ENCODE measurements at places on chromosomes 12 and 14.
A peak's percentile ranks its signal among the peaks of the same experiment; 100 is the strongest.

- no peak for DNase-seq
Observed at GRCh38 chr12:122021193-122021821, 377 bp upstream of the BCL7A start.

DNA sequence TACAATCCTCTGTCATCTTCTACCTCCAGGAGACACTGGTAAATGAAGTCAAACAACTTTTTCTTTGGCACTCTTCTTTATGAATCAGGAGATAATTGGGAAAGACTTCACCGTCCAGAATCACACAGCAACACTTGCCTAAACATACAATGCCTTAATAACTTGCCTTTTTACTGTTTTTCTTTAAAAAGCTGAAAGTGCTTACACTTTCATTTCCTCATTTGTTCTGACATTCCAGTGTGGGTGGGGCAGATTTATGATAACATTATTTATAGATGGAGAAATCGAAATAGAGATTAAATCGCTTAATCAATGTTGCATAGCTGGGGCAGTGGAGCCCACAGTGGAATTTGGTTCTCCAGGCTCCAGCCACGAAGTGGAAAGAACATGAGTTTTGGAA is 2.8 kb upstream of the FRS2 start:
- DNase-seq: no peak

DNA sequence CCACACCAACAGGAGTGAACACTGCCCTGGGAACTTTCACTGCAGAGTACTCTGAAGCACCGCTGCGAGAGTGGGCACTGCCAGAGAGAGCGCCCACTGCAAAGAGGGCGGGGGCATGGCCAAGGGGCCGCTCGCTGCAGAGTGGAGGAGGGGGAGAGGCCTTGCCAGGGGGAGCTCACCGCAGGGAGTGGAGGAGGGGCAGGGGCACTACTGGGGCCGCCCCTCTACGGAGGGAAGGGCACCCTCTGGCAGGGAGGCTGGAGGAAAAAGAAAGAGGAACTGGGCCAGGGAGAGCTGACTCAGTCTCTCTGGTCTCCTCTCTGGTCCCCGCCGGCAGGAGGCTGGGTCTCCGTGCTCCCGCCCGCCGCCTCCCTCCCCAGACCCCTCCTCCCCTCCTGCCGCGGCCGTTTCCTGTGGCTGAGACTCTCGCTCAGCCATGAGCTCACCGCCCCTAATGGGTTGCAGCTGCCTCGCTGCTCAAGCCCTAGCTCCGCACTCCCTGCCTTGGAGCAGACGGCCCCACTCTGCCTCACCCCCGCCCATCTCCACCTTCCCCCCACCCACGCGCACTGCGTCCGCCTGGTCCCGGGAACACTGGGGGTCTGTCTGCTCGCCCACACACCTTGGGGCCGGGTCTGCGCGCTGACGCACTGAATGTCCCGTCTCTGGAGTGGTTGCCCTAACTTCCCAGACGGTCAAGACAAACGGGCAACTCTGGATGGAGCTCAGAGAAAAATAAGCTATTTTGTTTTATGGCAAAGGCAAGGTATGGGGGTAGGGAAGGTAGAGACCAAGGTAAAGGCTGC is 1.3 kb downstream of the ARHGEF40 start:
- peak; percentile 6 for DNase-seq

DNA sequence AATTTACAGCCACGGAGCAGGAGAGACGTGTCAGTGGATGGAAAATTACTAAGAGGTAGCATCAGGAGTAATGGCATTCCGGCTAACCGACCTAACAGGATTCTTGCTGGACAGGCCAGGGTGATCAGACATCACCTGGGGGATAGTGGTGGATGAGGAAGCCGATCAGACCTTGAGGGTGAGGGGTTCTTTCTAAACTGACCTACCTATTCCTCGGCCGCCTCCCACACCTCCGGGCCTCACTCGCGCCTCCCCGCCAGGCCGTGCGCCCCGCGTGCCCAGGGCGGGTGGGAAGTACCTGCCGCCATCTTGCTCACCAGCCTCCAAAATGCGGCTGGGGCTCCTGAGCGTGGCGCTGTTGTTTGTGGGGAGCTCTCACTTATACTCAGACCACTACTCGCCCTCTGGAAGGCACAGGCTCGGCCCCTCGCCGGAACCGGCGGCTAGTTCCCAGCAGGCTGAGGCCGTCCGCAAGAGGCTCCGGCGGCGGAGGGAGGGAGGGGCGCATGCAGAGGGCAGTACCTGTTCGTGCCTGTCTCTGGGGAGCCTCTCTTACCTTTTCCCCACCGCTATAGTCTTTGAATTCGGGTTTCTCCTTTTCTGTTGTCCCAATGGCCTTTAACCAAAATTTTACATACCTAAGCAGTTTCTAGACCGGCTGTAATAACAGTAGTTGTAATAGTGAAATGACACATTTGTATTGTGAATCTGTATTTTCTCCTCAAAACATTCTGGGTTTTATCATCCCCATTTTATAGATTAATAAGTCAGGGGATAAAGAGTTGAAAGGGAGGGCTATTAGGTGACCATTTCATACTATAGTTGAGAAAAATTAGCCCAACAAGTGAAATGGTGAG is at the start of gene TMPRSS12:
TMPRSS12 (plus strand) TSS at position 290 of the 857 bp plus-strand sequence; CDS start at position 329, 39 bp downstream.
- no peak for DNase-seq

DNA sequence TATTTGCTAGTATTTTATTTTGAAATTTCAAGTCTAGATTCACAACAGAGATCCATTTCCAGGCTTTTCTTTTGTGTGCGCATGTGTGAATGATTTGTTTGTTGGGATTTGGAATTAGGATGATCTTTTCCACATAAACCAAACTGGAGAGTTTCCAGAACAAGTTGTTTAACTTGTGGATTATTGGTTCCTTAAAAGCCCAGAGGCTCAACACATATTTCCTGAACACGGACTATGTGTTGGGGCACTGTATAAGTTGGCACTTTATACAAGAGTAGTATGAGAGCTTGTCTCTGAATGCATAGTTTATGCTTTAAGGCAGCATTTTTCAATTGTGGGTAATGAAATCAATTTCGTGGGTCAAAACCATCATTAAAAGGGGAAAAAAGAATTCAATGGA is 67.3 kb upstream of the FUT8 start:
- no peak for DNase-seq

DNA sequence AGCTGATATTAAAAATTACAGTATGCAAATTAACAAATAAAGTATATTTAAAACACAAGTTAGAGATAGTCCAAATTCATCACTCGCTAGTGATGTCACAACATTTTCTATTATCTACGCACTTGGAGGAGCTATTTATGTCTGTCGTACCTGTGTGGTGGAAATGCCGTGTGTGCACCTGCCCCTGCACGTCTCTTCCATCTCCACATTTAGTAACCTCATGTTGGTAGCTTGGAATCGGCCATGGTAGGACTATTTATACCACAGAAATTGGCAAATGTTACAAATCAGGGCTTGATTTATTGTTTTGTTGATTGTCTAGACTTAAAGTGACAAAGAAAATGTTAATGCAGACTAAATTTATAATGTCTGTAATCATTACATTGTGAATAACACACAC is 62.6 kb upstream of the NTF3 start:
- DNase-seq: no peak

- DNase-seq: no peak
Observed at GRCh38 chr12:96486751-96487613, 2.4 kb upstream of the CFAP54 start.

DNA sequence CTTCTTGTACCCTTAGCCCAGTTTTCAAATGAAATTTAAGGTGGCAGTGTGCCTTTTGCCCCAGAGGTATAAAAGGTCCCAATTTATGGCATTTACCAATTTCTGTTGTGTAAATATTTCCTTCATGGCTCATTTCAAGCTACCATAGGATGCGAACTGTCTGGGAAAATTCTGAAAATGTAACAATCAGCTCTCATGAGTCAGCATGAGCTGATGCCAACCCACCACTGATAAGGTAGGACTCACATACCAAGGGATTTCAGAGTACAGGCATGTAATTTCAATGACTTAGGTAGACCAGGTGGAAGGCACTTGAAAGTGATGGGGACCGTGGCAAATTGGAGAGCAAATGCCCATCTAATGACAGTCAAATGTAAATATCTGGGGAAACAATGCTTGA is 169.5 kb downstream of the TTC8 start:
- DNase-seq: no peak

DNA sequence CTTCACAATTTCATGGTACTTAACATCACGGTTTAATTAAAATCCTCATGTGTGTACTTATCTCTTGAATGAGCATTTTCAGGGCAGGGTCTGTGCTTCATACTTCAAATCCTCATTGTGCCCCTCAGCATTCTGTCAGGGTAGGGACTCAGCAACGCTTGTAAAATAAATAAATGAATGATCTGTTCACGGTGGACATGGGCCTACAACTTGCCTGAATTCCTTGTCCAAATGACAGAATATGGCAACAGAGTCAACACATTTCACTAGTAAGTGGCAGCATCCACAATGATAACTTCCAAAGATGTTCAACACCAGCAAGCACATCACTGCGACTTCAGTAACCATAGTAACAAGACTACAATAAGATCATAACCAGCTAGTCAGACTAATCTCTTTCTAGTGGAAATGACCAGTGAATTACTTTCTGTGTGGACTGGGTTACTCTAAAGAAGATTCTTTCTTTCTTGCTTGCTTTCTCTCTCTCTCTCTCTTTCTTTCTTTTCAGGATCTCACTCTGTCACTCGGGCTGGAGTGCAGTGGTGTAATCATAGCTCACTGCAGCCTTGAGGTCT is 14.5 kb upstream of the GNPTAB start:
- DNase-seq: no peak

DNA sequence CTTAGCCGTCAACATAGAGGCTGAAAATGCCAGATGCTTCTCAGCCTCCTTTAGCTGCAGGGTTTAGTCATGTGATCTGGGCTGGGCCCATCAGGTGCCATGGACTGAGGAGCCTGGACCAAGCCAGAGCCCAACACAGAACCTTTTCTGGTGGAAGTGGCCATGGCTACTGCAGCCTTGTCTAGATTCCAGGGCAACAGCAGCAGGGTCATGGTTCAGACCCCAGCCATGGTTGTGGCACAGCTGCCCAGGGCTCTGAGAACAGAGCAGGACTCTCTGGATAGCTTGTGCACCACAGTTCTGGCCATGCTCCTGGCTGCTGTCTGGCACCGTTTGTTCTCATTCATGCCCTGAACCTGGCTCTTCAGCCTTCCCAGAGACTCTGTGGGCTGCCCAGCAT is 47.0 kb upstream of the PTGR2 start:
- DNase-seq: no peak

DNA sequence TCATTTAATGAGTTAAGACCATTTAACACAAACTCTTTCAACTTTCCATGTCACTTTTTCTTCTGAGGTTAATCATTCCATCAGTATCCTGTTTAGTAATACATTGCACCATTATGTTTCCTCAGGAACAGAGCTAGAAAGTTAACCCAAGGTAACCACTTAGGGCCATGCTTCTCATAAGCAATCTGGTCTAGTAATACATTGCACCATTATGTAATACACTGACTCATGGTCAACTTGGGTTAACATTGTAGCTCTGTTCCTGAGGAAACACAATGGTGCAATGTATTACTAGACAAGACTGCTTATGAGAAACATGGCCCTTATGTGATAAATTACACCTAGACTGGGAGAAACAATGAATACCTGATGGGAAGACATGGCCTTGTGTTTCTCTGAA is 21.7 kb downstream of the ERH start:
- DNase-seq: no peak

GRCh38 chr12:30985814-30986452 is 59.4 kb downstream of the TSPAN11 start:
- DNase-seq: peak; percentile 71

GRCh38 chr12:59736359-59736758 is 140.5 kb downstream of the SLC16A7 start:
- no peak for DNase-seq

- no peak for DNase-seq
Observed at GRCh38 chr12:67797185-67797741, 148.7 kb downstream of the DYRK2 start.

DNA sequence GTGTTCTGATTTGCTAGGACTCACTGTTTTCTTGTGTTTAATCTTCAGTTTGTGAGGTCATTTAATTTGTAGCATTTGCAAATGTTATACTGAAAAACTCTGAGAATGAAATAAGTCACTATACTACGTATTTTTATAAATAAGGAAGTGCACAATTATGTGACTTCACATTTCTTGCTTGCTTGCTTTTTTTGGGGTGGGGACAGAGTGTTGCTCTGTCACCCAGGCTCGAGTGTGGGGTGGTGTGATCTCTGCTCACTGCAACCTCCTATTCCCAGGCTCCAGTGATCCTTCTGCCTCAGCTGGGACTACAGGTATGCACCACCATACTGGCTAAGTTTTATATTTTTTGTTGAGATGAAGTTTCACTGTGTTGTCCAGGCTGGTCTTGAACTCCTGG is 32.7 kb downstream of the RBM25 start:
- no peak for DNase-seq

- no peak for DNase-seq
Observed at GRCh38 chr12:6796576-6796975, 7.2 kb downstream of the CD4 start.

DNA sequence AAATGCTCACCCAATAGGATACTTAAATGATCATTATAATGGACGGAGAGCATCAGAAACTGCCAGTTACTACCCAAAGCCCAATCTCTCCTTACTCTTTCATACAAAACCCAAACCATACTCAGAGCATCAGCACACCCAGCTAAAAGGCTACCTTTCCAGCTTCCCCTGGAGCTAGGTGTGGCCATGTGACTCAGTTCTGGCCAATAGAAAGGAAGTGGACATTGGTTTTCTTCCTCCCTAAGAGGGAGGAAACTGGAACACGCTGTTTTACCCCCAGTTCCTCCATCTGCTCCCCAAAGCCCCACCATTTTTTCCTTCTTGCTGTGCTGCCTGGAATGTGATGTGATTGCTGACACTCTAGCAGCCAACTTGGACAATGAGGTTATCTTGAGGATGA is 50.7 kb downstream of the SCARB1 start:
- no peak for DNase-seq

DNA sequence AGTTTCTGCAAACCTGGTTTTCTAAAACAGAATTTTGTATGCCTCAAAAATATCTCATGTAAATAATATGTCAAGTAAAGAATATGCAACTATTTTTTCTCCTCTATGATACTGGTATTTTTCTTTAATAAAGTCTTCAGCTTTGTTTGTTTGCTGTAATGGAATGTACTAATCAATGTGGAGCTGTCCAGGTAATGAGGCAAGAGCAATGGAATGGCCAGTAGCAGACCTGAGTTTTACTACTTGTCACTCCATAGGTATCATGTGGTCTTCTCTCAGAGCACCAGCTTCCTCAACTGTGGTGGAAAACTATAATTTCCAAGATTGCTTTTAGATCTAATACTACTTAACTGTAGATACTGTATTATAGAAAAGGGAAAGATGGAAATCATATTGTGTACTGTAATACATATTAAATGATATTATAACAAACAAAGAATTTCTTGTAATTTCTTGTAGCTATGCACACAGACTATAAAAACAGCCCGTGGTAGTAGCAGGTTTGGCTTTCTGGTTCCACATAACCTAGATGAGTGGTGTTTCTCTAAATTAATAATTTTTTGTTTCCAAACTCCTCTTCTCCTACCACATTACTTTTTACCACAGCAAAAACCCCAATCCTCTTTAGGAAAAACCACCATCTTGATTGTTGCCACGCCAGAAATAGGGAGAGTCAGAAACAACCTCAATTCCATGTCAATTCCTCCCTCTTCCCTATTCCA is 70.6 kb downstream of the KIF21A start:
- no peak for DNase-seq

GRCh38 chr12:109288571-109288970 is 20.5 kb downstream of the FOXN4 start:
- DNase-seq: no peak

All from NCI-H1694 treated with DMSO at 0.1 percent for 48 hours (cell line).